ENCODE measurements at places on chromosomes 5 and 9. TPM values are rescaled to one million over a fixed set of nuclear protein-coding genes. Genes with fewer than 3 reads are reported as not detected.

RNF208 gene
- total RNA-seq = 2.4 TPM

PCDHAC1 gene
- 0.06 TPM for total RNA-seq

SLC34A3 gene
- not detected for total RNA-seq

PKD2L2 gene
- total RNA-seq = not detected

NADK2 gene
- total RNA-seq = 19.6 TPM

SH3GL2 gene
- not detected for total RNA-seq

TSLP gene
- total RNA-seq = 0.83 TPM

ADCY2 gene
- 0.59 TPM for total RNA-seq
